ENCODE measurements at places on chromosomes 16 and 17.

DNA sequence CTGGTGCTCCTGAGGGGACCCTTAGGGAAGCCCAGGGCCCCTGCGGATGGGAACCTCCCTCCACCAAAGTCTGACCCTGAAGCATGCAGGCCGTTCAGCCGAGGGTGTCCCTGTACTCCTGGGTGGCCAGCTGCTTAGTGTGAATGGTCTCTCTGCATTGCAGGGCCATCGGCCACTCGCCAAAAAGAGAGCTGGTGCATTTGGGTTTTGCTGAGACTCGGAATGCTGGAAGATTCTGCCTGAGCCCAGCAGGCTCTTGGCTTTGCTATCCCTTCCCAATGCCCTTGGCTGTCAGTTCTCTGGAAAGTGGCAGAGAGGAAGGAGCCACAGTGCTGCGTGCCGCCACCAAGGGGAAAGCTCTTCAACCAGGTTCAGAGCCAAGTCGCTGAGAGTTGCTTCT is 2.8 kb downstream of the MEOX1 start:
- no peak for DNase-seq

DNA sequence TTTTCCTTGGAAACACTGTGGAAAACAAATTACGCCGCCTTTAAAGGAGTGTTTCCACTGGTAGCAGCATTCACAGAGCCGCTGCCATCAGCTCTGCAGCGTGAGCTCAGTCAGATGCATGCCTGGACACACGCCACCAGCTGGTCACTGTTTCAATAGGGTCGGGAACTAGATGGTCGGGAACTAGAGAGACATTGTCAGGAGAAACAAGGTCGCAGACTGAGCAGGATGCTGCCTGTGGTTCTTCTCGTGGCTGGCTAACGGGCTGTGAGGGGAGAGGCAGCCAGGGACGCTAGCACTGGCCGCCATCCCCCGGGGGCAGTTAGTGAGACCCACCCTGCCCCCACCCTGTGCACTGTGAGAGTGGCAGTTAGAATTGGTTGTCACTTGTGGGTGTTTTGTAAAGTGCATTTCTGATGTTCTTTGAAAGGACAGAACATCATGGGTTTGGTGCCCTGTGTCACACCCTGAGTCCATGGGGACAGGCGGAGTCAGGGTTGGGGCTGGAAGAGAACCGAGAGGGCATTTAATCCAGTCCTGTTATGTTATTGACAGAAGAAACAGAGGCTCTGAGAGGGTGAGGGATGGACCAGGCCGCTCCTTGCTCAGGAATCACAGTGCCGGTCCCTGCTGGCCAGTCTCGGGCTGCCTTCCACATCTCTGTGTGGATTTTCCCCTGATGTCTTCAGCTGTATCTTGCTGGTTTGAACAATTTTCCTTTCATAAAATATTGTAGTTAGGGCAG is 86.3 kb downstream of the SPECC1 start:
- peak; percentile 16 for DNase-seq

DNA sequence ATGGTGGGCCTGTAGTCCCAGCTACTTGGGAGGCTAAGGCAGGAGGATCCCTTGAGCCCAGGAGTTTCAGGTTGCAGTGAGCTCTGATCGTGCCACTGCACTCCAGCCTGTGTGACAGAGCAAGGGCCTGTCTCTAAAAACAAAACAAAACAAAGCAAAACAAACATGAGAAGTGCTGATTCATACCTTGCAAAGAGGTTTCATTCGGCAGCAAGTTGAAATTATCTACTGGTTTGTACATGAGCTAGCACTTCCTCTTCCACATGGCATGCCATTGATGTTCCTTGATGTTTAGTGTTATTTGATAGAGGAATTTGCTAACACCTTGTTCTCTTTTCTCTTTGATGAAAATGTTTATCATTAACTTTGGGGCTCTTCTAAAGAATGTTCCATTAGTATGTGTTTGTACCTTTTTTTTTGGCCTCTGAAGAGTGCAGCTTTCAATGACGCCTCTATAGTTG is 50.6 kb downstream of the SPECC1 start:
- DNase-seq, result peak; percentile 57

- peak; percentile 79 for DNase-seq
These were observed 58.3 kb downstream of the SPACA3 start for GRCh38 chr17:33049781-33050414.

GRCh38 chr17:44155488-44155887 is 13.8 kb downstream of the HROB start:
- DNase-seq, result no peak

DNA sequence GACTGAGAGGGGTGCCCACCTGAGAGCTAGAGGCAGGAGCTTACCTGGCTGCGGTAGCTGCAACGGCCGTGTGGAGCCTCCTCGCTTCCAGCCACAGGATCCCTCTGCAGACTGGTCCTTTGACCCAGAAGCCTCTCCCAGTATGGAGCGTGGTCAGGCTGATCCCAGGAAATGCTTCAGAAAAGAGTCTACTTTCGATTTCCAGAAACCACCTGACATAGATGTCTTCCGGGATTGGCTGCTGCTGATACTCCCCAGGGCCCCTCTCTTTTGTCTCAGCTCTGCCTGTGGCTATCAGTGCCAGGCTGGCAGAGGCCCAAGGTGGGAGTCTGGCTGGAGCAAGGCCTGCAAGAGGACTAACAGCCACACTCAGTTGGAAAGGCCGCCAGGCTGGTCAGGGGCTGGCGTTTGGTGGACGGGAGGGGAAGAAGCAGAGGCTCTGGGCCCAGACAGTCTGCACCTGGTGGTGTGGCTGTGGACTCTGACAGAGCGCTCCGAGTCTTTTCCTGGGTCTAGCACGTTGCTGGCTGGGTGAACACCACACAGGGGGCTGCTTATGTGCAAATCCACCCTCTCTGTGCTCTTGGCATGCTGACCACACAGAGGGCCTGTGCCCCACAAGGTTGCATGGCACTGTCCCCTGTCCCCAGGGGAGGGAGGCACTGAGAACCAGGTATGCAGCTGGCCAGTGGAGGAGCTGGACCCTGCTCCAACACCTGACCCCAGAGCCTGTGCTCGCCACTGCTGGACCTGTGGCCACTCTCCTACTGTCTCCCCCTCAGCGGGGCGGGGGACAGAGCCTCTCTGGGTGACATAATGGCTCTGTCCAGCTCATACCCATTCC is at the start of gene LGALS3BP:
Gene LGALS3BP, minus strand, starts transcription at position 144 of the 844 bp plus-strand sequence. CDS start 2,732 bp downstream, outside the sequence.
- DNase-seq, result peak; percentile 72

DNA sequence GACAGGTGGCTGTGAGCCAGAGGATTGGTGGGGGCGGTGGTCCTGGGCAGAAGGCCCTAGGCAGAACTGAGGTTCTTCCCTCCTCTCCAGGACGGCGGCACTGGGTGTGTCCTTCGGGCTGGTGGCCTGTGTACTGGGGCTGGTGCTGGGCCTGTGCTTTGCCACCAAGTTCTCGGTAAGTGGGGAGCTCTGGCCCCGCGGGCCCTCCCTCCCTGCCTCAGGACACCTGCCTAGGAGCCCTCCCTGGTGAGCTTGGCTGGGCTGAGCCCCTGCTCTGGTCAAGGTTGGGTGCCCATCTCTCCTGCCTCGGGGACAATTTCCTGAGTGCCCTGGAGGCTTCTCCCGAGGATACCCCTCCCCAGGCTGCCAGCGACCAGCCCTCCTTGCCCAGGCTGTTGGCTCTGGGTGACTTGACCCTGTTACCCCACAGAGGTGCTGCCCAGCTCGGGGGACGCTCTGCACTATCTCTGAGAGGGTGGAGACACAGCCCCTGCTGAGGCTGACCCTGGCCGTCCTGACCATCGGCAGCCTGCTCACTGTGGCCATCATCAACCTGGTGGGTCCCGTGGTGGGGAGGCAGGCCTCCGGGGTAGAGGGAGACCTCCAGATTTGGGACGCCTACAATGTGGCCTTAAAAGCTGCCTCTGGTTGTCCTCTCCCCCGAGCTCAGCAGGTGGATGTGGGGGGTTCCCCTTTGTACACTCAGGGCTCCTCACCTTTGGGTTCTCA is 42.0 kb downstream of the ADCY7 start:
- DNase-seq, result no peak

DNA sequence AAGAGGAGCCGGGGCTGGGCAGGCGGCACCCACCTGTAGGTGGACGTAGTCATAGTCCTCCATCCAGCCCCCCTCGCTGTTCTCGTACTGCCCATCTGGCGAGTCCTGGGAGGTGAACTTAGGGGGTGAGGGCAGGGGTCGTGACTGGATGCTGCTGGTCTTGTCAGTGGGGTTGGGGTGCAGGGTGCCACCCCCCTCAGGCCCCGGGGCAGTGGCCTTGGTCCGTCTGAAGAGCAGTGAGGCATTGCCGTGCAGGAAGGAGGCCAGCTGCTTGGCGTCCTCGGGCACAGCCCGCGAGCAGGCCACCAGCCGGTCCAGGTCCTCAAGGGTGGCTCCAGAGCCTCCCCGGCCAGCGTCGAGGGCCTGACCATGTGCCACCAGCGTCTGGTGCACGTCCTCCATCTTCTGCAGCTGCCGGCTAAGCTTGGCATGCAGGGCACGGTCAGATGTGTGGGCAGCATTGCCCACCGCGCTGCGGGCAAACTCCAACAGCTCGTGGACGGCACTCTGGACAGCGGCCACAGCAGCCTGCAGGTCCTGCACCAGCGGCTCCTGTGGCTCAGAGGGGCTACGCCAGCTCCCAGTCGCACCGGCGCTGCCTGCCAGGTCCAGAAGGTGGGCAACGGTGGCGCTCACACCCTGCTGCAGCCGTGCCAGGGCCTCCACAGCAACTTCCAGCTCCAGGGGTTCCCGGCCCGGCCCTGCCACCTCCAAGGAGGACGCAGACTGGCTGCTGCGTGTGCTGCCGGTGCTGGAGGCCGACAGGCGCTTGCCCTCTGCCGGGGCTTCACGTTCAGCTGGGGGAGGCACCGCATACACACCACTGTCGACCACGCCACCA is 16.3 kb downstream of the CTRB1 start:
- no peak for DNase-seq
